ENCODE measurements at places on chromosomes 6 and 20.

DNA sequence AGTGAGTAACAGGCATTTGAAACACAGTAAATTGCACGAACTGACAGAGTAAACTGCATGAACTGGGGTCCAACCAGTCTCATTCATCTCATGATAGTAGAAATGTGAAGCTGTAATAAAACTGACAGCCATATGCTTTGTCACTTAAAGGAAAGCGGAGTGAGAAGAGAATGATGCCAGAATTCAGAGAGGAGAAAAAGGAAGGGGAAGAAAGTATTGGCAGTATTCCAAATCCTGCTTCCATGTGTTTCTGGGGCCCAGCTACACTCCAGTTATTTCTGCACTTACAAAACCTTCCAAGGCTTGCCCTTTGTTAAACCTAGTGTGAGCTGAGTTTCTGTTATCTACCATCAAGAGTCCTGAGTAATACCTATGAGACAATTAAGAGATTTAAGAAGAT lies 17.2 kb downstream of the SNX14 start:
- no peak for DNase-seq

DNA sequence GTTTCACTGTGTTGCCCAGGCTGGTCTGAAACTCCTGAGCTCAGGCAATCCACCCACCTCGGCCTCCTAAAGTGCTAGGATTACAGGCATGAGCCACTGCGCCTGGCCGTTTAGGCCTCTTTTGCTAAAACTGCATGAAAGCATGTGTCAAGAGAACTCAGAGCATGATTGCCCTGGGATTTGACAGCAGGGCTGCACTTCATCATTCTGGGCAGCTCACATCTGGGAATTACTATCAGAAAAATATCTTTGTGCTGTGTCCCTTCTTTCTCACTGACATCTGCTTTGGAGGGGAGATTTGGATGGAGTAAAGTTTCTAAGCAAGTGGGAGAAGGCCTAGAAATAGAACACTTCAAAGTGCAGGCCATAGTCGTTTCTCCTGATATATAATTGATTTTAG lies 59.6 kb upstream of the EIF2S2 start:
- DNase-seq: no peak

DNA sequence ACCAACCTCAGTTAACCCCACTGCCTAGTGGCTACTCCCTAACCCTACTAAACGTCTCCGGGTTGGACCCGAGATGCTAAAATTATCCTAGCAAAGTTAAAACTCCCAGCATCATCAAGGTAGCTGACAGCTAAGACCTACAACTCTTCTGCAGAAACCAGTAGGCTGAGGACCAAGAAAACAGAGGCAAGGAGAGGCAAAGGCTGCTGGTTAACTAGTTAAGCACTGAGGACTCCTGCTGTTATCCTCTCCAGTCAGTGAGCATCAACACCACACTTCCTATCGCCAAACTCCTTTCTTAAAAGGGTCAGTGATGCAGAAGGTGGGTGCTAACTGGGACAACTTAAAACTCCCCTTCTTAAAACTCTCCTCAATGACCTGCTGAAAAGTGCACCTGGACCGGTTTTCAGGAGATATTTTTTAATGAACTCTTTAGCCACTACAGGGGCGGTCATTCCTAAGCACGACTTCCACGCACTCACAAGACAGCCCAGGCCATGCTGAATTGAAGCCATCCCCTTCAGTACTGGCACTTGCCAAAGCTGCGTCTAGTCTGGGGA lies 1.7 kb downstream of the TRERF1 start:
- DNase-seq: no peak

GRCh38 chr6:64074981-64075380 lies 439.4 kb downstream of the PHF3 start:
- no peak for DNase-seq

DNA sequence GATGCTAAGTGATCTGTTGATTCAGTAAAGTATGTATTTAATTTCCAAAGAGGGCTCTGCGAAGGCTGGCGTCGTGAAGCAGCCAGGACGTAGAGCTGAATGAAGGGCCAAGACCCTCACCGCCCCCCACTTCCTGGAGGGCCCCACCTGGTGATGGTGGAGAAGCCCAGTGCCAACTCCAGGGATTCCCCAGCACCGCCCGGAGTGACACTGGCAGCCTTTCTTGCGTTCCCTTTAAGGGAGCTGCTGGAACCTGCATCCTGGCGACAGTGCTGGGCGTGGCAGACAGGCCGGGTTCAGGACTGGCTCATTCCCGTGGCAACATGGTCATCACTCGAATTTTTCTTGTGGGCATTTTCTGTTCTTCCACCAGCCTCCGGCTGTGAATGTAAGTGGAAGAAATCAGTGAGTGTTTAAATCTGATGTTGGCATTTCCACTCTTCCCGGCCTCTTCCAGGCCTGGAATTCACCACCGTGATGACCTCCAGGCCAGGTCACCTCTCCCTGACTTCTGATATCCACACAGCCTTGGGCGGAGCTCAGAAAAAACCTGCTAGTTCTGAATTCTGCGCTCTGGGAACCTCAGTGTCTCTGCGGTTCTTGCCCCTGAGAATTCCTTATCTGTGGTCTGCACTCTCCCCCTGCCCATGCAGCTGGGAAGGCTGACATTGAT lies 57.4 kb upstream of the DACT2 start:
- no peak for DNase-seq

GRCh38 chr20:48041078-48041780 lies 255.9 kb upstream of the SULF2 start:
- no peak for DNase-seq

- DNase-seq: no peak
Observed at GRCh38 chr20:31652917-31653396, 15.2 kb downstream of the COX4I2 start.

DNA sequence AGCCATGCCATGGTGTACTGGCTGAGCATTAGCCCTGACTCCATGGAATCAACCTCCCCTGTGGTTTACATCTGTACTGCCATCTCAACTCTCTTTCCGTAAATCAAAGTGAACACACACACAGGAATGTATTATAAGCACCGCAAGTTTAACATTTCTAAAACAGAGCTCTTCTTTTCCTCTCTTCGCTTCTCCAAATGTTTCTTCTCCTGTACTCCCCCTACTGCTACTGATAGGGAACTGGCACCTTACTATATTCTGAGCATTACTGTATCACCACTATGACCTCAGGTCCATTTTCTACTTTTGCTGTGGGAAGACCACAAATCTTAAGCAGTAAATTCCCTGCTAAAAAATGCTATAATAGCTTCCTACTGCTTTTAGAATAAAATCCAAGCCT lies 101.2 kb downstream of the NUS1 start:
- DNase-seq: no peak

GRCh38 chr20:34982270-34983088 lies 26.8 kb downstream of the MYH7B start:
- DNase-seq: no peak
